HFF-Myc (cell line): ENCODE measurements at places on chromosomes 11 and 22.

DNA sequence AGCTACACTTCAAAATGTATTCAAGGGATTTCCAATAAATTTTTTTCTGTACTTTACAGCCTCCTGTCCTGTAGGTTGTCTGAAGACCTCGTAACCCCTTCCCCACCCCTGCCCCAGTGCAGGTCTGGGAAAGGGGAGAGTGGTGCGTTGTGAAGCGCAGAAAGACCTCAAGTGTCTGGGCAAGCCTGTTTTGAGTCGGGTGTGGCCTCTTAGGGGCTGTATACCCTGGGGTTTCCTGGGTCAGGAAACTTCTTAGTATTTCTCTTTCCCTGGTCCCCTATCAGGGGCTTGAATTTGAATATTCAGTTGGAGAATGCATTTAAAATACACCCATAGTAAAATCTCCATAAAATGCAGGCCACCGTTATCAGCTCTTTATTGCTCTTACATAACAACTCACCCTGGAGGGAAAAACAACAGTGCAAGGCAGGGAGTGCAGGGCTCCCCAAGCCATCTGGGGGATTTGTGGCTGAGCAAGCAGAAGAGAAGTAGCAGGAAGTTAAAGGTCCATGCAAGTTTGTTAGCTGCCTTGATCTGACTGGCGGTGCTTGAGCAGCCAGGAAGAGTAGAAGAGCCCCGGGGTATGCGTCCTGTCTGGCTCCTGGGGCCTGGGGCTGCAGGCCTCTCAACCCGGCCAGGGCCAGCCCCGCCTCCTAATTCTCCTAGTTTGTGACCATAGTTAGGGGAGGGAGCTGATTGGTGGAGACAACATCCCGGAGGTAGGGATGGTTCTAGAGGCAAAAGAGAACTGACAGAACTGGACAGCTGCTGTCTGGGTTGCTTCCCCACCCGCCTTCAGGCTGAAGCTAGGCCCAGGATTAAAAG lies 25.7 kb downstream of the ARHGAP1 start:
- no peak for DNase-seq

- no peak for DNase-seq
Observed at GRCh38 chr11:72069200-72069599, 11.1 kb downstream of the NUMA1 start.

DNA sequence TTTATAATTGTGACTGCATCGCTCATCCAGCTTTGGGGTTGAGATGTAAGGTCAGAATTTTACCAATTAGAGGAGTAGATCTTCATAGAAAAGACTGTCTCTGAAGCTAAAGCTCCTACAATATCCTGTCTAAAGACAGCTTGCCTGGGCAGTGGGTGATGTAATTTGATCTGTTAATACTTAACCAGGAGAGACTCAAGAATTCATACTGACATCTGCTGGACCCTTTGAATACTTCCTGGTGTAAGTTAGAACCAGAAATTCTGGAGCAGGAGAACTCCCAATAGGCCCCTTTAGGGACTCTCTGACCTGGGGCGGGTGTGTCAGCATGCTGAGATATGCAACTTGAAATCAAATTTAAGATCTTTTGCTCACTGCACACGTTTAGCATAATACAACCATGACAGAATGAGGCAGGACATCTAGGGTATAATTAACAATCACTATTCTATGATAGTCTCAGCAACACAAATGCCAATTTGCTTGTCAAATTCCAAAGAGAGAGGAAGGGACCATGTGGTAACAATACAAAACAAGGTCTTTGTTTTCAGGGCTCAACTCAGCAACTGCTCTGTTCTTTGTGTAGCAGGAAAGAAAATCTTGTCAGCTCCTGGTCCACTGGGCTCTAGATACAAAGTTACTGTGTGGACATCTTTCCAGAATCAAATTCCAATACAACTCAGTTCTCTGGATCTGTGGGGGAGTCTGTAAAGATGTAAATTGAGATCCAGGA lies 143.9 kb downstream of the INSC start:
- DNase-seq, result no peak

DNA sequence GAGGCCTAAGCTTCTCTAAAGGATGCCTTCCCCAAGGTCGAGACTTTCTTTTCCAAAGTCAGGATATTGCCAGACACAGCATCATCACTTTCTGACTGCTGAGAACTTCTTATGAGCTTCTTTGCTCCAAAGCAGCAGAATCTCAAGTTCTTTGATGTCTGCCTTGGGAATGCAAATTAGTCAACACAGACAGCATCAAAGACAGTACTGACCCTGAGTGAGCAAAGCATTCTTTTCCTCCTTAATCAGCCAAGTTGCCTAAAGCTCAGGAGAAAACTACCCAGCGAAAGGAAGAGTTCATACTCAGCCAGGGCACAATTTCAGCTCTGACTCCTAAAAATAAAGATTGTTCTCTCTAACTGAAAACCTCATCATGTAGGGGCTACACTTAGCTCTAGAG lies 98.0 kb downstream of the SLC36A4 start:
- no peak for DNase-seq

DNA sequence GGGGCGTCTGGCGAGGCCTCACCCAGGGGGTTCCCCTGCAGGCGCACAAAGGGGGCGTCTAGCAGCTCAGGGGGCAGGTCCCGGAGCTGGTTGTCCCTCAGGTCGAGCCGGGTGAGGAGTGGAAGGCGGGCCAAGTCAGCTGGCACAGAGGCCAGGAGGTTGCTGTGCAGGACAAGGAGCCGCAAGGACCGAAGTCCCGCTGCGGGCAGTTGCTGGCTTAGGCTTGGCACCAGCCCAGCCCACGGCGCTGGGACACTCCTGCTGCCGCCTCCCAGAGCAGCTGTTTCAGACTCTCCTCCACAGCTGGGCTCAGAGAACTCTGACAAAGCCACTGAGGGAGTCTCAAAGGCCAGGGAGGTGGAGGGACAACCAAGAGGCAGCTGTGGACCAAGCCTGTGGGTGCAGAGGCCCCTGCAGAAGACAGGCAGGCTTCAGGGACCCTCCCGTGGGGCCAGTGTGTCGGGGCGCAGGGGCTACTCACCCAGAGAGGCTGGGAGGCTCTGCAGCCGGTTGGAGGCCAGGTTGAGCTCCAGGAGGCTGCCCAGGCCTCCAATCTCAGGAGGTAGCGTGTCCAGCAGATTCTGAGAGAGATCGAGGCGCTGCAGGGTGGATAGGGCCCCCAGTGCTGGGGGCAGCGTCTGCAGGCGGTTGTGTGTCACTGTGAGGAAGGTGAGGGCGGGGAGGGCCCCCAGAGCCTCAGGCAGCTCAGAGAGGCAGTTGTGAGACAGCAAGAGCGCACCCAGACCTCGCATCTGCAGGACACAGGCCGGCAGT lies 2.2 kb downstream of the PIDD1 start:
- DNase-seq, result no peak

DNA sequence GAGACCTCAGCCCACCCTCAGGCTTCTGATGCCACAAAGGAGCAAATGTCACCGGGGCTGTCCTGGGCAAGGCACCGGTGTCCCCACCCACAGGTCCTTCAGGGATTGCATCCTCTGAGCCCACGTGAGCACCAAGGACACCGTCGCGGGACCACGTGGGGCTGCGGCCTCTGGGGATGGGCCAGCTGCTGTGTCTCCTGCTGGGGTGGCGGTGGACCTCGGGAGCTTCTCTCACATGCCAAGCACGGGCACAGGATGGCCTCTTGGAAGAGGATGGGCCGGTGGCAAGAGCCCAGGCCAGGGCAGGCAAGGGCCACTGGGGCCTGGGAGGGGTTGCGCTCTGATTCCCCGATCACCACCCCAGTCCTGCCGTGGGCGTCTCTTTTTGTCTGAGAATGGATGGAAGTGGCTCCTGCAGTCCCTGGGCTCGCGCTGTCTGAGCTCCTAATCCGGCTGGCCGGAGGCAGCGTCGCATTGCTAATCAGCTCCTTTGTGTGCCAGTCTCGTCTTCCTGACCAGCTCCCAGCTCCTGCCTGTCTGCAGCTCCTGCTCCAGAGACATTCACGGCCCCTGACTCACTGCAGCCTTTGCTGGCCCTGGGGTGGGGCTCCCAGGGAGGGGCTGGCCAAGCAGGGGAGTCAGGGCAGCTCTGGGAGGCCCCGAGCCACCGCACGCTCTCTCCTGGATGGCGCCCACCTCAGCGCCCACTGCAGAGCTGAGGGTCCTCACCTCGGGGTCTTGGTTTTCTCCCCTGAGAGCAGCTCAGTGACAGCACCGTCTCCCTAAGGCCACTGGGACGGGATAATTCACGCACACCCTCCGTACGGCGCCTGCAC lies 146.7 kb downstream of the CTTN start:
- no peak for DNase-seq

DNA sequence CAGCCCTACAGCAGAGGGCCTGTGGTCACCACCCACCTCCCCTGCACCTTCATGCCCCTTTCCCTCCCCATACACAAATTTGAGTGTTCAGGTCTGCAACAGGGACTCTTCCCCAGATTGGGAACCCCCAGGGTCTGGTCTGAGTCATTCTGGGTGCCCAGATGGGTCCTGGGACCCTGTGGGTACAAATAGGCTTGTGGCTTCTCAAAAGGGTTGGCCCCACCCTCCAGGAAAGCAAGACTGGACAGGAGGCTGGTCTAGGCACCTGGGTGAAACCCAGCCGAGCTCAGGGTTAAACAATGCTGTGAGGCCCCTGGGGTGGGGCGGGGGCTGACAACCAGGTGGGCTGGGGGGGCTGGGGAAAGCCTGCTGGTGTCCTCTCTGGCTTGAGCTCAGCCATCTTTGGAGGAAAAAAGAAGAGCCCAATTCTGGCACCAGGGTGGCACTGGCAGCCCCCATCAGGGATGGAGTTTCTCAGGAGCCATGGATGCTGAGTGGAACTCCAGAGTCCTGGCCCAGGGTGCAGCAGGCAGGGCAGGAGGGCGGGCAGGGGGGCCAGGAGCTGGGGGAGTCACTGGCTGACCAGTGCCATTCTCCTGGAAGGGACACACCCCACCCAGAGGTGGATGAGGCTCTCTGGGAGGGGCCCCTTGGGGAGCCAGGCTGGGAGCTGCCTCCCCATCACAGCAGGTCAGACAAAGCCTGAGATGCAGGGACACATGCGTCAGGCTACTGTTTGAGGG lies 1.1 kb downstream of the SEPTIN5 start:
- no peak for DNase-seq

GRCh38 chr22:24106385-24107381 lies 74.6 kb upstream of the SUSD2 start:
- no peak for DNase-seq

GRCh38 chr22:19865141-19865829 lies 10.6 kb upstream of the GNB1L start:
- DNase-seq, result no peak

- DNase-seq, result no peak
Observed at GRCh38 chr22:24510637-24511625, 15.8 kb downstream of the UPB1 start.

DNA sequence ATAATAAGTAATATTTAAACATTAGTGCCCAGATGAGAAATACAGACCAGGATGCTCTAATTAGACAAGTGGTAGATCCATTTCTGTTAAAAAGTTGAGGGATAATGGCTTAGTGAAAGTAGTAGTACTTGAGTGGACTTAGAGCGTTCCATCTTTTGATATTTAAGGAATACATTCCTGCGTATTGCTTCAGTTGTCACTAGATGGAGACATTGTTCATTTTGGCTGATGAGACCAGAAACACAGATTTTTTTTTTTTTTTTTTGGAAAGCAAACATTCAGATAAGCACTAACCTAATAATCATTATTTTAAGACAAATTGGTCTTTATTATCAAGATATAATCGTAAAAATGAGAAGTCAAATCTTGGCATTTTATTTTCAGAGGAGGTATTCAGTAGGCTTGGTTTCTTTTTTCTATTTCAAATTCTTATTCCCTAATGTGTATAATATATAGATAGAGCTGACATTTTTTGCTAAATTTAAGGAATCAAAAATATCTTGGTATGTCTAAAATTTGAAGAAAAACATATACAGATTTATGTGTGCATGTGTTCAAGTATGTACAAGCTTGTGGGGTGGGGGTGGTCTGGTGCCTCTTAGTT lies 92.9 kb downstream of the DYNC2H1 start:
- no peak for DNase-seq

GRCh38 chr11:65500387-65501185 lies 1.7 kb downstream of the MALAT1 start:
- DNase-seq, result peak; percentile 45

- DNase-seq, result no peak
Observed at GRCh38 chr11:36304351-36304750, 8.3 kb downstream of the PRR5L start.

DNA sequence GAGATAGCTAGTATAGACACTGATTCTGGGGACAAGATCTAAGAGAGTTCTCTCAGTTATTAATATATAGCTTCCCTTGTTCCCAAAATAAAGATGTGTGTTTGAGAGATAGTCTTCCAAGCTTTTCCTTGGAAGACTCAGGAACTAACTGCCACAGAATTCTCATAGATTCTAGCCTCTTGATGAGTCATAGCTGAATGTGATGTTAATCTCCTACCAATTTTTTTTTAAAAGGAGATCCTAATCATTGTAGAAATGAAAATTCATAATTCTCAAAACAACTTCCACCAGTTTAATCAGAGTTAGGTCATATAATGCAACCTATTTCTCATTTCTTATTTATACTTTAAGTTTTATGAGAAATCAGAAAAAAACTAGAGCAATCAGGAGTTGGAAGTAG lies 148.8 kb downstream of the JRKL start:
- no peak for DNase-seq

GRCh38 chr11:112392904-112393303 lies 132.2 kb upstream of the PLET1 start:
- no peak for DNase-seq

- DNase-seq, result no peak
Observed at GRCh38 chr22:44639891-44640617, 62.0 kb upstream of the PRR5 start.

DNA sequence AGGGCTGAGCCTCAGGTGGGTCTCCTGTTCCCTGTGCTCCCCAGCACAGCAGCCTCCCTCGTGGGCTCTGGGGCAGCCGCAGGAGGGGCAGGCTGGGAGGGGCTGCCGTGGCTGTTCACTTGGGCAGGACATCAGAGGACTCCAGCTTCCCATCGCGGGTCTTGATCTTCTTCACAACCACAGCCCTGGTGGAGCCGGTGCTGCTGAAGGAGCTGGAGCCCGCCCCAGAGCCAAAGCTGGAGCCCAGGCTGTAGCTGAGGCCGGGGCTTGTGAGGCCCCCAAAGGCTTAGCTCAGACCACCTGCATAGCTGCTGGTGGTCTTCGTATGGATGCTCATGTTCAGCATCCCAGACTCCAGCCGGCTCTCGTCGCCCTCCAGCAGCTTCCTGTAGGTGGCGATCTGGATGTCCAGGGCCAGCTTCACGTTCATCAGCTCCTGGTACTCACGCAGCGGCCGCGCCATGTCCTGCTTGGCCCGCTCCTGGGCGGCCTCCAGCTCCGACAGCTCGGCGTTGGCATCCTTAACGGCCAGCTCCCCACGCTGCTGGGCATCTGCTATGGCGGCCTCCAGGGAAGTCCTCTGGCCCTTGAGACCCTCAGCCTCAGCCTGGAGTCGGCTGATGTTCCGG lies 126.1 kb downstream of the NECTIN1 start:
- DNase-seq, result no peak

GRCh38 chr11:102494216-102494615 lies 36.3 kb downstream of the MMP7 start:
- no peak for DNase-seq

GRCh38 chr11:90250970-90251369 lies 28.1 kb upstream of the CHORDC1 start:
- no peak for DNase-seq

DNA sequence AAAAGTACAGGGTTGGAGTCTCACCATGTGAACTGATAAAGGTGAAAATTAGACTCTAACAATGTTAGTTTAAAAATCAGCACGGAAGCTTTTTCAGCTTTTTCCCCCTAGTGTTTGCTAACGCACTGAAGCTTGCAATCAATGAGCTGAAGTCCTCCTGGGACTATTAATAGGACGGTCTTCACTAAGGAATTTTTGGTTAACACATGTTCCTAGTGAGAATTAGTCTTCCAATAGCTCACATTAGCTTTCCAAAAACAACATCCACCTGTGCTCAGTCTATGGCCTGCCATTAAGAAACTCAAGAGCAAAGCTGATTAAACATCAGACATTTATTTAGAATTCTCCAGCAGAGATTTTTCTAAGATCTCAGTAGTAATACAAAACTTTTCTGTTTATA lies 26.7 kb upstream of the DDI1 start:
- DNase-seq, result no peak
